ENCODE measurements at places on chromosomes 7 and 10.

DNA sequence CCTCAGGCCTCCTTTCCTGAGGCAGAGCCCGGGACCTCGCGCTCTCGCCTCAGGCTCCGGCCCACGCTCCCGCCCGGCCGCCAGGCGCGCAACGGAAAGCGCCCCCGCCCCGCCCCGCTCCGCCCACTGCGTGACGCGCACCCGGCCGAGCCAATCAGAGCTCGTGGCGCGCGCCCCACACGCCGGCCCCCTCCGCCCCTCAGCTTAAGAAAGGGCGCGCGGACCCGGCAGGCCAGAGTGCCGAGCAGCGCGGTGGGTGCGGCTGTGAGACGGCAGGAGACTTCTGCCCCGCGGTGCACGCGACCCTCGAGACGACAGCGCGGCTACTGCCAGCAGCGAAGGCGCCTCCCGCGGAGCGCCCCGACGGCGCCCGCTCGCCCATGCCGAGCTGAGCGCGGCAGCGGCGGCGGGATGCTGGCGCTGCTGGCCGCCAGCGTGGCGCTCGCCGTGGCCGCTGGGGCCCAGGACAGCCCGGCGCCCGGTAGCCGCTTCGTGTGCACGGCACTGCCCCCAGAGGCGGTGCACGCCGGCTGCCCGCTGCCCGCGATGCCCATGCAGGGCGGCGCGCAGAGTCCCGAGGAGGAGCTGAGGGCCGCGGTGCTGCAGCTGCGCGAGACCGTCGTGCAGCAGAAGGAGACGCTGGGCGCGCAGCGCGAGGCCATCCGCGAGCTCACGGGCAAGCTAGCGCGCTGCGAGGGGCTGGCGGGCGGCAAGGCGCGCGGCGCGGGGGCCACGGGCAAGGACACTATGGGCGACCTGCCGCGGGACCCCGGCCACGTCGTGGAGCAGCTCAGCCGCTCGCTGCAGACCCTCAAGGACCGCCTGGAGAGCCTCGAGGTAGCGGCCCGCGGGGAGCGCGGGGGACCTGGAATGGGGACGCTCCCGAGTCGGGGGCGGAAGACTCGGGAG, at the start of gene NPTX2:
TSS of gene NPTX2 (plus strand) at position 235 of the 909 bp plus-strand sequence. CDS start at position 412, 177 bp downstream.
- no peak for DNase-seq

GRCh38 chr7:8125680-8126444, 136.1 kb downstream of the ICA1 start:
- peak; percentile 83 for DNase-seq

GRCh38 chr10:50832171-50832751, 53.2 kb downstream of the A1CF start:
- no peak for DNase-seq

DNA sequence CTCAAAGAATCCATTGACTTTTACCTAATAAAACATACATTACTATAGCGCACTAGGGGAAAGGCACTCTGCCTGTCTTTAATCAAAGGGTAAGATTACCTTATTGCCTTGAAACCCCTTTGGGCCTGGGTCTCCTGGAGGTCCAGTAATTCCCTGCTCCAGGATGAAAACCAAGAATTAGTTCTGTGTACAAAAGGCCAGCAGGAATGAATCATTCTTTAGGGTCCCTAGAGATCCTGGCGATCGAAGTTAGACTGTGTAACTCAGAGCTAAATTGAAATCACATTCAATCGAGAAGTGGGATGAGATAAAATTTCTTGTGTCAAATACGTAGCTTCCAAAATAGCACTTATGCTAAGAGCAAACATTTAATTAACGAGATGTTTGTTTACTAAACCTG, 29.8 kb downstream of the COL28A1 start:
- no peak for DNase-seq

GRCh38 chr10:123517901-123518300, 148.3 kb upstream of the GPR26 start:
- no peak for DNase-seq

GRCh38 chr7:36677769-36678437, 46.4 kb downstream of the AOAH start:
- DNase-seq: no peak

GRCh38 chr7:52708846-52709245, 326.6 kb upstream of the POM121L12 start:
- DNase-seq: no peak

- DNase-seq: no peak
Observed at GRCh38 chr10:101613646-101614045, 25.5 kb downstream of the DPCD start.

DNA sequence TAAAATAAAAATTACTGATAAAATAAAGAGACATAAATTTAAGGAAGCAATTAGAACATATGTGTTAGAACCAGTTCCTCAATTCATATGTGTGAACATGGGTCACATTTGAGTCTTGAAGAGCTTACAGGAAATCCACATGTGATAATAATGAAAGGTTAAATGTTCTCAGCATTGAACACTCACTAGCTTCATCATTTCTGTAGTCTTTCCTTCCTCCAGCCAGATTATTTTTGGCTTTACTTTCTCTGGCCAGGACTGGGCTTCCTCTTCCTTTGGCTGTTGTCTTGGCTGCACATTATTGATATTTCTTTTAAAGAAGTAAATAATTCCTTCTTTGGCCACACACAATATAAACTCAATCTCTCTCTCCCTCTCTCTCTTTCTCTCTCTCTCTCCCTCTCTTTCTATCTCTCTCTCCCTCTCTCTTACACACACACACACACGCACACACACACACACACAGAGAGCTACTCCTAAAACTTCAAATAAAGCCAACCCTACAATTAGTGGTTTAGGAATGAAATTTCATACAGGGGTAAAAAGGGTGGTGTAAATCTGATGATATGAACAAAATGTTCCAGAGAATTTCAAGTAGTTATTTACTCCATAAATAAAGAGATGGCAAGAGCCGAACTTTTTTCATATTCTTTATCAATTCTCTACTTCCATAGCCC, 171.2 kb downstream of the REEP3 start:
- DNase-seq: peak; percentile 47

GRCh38 chr10:73589563-73590126, 1.5 kb downstream of the USP54 start:
- DNase-seq: no peak

DNA sequence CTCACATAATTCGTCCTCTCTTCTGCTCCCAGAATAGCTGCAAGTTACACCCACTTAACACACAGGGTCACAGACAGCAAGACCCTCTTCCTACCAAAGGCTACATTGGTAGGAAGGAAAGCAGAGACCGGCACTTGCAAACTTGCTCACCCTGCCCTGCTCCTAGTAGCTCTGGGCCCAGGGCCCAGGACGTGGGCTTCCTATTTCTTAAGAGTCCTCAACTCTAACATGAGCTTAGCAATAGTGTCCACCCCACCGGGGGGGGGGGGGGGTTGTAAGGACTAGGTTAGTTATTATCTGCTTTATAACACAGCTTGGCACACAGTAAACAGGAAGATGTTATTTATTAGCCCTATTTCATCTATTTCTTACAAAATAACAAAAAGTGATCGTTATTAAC, 106.6 kb downstream of the GRB10 start:
- DNase-seq: no peak

GRCh38 chr7:113367041-113367586, 248.8 kb upstream of the SMIM30 start:
- DNase-seq: no peak

DNA sequence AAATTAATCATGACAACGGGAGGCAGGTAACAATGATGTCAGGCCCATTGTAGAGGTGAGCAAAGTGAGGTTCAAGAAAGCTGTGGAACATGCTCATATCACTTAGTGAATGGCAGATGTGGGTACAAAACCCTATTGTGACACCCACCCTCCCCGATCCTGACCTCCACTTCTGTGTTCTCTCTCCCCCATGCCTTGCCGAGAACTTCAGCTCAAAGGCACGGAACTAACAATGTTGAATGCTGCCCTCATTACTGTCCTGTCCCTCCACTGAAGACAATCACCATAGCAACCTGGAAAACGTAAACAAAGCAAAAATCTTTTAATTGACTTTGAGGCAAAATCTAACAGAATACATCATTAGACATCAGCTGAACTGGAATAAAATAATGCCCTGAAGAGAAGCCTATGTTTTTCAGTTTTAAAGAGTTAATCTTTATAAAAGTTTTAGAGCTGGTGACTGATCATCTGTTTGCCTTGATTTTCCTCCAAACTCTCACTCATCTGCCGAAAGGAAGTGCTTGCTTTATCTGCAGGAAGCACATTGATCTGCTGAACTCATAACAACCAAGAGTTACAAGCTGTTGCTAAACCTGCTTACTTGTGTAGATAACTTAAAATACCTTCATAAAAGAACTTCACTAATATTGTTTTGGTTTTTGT, 133.6 kb downstream of the CUBN start:
- no peak for DNase-seq

DNA sequence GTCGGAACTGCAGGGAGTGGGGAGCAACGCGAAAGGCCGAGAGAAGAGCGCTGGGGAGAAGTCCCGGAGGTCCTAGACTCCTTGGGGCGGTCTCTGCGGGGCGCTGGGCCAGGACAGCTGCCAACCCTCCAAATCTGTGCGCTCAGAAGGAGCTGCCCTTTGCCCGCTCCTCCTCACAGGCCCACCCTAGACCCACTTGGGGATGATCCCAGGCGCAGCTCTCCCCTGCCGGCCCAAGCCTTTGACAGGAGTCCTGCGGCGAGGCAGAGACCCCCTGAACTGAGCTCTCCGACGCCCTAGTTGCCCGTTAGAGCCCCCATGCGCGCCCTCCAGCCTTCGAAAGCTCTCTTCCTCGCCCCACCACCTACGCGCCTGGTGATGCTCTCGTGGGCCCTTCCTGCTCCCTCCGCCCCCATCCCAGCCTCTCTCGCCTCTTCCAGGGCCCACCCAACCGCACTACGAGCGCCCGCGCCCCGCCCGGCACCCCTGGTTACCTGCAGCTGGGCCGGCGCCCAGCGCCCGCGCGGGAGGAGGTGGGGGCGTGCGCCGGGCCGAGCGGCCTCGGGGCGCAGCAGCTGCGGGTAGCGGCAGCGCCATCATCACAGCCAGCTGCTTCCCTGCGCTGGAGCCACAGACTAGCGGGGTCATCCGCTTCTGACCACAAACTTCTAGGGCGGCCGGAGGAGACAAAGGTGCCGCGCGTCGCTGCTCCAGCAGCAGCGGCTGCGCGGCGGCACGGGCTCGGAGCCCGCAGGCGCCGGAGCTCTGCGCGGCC, 353.4 kb downstream of the DNAJB6 start:
- no peak for DNase-seq

DNA sequence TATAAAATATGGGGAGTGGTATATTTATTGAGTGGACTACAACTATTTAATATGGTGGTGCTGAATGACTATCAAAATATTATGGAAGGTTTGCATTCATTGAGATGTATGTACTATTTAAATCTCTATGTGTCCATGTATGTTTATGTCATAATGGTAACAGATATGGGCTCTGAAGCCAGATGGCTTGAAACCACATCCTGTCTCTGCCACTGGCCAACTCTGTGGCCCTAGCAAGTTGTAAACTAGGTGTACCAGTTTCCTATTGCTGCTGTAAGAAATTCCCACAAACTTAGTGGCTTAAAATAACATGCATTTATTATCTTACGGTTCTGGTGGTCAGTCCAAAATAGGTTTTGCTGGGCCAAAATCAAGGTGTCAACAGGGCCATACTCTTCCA, 198.1 kb upstream of the NFE2L3 start:
- DNase-seq: no peak

DNA sequence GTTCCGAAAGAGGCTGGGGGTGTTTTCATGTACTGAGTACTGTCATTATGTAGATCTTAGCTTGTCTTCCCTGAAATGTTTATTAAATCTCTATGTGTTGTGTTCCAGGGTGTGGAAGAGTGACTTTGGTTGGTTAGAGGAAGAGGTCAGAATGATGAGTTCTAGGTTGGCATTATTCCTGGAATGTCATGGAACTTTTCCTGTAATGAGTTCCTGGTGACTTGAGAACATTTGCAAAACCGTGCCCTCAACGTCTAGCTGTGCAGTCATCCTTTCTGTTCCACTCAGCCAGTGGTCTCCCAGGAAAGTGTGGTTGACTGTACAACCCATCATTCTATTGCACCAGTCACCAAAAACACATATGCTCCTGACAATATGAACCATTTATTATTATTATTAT, 129.6 kb downstream of the BICC1 start:
- no peak for DNase-seq

GRCh38 chr10:102322914-102323313, 72.6 kb upstream of the NFKB2 start:
- peak; percentile 11 for DNase-seq

GRCh38 chr10:120212275-120212674, 244.8 kb upstream of the PLPP4 start:
- DNase-seq: no peak
